CD8-positive, alpha-beta memory T cell (primary cell): ENCODE measurements at places on chromosomes 1 and 21.

- no peak for DNase-seq
Measured at GRCh38 chr1:67847466-67847865, 14.2 kb upstream of the GNG12 start.

DNA sequence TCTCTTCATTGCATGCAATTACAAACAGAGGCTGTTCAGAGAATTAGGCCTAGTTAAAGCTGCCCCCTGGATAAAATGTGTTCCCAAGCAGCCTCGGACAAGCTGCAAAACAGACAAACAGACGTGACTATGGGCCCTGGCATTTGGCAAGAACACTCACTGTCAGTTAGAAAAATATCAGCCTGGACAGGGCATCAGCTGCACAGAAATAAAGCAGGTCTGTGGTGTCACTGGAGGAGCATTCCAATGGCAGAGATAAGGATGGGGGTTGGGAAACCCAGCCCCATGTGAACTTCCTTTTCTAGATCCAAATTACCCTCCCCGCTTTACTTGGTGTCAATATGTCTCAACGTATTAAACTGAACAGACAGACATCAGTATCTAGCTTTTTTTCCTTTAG, 177.1 kb downstream of the GPATCH2 start:
- no peak for DNase-seq

- DNase-seq, result no peak
Measured at GRCh38 chr1:87976316-87976715, 647.6 kb downstream of the LMO4 start.

DNA sequence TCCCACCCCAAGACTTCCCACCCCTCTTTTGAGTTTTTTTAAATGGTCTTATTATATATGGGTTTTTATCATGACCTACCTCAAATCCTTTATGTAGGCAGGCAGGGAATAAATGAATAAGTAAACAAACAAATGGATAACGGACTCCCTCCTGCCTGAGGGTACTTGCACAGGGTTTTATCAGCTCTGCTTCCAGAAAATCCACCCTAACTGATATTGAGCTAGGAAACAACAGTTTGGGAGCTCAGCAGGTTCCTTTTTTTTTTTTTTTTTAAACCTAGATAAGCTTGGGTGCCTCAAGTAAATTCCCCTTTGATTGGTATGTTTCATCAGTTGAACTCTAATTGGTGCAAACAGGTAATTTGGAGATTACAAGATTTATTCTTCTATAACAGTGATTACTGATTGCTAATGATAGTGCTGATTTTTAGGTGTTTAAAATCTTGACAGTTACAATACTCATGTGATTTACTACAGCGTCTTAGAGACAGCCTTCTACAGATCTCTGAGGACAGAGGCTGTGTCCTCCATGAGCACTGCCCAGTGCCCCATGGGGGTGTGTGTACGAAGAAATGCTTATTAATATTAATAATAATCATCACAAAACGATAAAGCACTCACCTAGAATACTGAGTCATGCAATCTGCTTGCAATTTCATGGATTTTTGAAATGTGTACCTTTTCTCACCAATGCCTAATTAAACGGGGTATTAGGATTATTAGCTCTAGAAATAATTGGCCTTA, 347.4 kb downstream of the RRAGC start:
- DNase-seq, result no peak

GRCh38 chr1:112626887-112627286, 7.3 kb downstream of the CAPZA1 start:
- DNase-seq, result no peak

DNA sequence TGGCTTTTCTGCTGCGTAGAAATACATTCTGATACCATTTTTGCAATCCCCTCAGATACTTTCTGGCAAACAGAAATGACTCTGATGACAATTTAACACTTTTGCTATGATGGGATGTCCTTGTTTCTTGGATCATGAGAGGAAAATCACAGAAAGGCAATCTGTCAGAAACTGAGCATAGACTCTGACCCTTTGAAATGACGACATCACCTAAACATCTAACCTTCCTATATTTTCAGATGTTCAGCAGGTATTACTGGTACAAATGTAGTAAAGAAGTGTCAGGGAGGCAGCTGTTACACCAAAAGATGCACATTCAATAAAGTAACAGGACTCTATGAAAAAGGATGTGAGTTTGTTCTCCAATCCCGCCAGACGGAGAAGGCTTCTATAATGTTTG, 13.2 kb downstream of the CLCA1 start:
- no peak for DNase-seq

DNA sequence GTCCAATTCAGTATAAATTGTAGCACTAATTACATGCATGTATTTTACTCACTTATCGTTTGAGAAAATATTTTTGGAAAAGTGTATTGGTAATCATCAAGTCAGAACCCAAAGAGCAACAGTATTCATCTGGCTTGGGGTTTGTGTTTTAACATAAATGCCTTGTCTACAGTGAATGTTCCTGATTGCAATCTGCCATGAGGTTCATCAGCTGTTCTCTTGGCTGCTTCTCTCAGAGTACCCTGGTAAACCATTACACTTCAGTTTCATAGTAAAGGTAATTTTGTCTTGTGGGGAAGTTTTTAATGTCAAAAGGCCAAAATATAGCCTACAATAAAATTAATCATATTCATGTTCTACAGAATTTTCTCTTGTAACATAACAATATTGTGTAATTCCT, 150.3 kb downstream of the IFI44 start:
- DNase-seq, result no peak

DNA sequence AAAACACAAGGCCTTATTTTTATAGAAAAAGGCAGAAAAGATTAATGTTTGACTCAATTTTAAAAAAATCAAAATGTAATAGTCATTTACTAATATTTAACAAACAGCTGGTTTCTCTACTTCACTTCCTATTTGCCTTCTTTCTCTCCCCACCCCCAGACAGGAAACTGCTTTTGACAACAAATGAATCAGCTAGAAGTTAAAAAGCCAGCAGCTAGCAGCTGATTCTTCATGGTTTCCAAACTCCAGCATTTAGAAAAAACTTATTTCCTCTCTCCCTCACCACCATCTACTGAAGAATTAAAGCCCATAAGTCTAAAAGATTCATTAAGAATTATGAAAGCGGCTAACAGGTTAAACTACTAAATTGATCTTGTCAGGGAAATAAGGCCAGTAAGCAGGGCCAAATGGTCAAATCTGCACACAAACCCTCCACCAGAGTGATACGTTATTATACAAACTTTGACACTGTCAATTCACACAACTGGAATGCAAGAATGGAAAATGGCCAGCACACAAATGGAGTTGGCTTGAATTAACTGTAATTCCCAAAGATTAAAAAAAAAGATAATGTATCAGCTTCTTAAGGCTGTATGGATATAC, 4.0 kb downstream of the WDR26 start:
- peak; percentile 60 for DNase-seq

DNA sequence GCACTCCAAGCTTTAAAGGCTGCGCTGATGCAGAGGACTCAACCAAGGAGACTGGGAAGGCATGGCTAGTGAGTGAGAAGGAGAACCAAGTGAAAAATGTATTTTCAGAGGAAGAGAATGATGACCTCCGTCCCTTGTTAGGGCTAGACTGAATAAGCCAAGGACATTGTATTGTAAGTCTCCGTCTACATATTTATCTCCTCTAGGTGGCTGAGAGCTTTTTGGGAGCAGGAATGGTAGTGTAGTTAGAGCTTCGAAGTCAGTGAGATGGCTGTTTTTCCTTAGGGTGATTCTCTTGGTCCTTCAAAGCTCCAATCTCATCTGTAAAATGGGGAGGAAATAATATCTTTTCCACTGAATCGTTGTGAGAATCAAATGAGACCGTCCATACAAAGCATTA, 37.6 kb downstream of the ZBTB40 start:
- no peak for DNase-seq

DNA sequence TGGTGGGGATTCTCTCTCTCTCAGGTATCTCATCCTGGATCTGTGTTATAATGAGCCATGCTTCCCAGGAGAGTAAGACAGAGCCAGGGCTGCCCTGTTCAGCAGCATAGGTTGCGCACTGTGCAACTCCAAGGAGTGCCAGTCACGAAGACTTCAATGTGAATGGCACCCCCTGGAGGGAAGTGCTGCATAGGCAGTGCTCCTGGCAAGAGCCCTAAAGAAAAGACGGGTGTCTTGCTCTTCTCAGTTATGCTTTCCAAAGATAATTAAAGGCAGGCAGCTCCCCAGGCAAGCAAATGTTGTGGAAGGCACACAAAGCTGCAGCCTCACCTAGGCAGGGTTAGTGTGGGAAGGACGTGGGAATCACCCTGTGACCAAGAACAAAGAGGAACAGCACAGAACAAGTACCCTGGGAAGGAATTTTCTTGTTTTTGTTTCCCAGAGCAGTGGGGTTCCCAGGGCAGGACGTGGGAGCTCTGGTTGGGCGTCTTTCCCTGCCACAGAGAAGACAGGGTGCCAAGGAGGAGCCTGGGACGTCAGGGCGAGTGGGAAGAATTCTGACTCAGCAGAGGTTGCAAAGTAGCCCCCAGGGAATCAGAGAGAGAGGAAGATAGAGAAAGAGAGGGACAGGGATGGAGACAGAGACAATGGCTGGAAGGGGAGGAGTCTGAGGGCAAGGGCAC, 120.9 kb downstream of the KCNN3 start:
- DNase-seq, result no peak

DNA sequence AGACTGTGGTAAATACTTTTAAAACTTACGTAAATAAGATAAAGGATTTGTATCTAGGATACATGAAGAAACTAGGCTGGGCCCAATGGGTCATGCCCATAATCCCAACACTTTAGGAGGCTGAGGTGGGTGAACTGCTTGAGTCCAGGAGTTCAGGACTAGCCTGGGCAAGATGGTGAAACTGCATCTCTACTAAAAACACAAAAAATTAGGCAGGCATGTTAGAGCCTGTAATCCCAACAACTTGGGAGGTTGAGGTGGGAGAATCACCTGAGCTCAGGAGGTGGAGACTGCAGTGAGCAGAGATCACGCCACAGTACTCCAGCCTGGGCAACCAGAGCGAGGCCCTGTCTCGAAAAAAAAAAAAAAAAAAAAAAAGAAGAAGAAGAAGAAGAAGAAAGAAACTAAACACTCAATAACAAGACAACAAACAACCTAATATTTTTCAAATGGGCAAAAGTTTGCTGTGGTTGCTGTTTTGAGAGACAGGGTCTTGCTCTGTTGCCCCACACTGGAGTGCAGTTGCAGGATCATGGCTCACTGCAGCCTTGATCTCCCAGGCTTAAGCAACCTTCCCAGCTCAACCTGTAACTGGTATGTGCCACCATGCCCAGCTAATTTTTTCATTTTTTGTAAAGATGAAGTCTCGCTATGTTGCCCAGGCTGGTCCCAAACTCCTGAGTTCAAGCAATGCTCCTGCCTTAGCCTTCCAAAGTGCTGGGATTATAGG, 78.3 kb downstream of the EIF4G3 start:
- no peak for DNase-seq

DNA sequence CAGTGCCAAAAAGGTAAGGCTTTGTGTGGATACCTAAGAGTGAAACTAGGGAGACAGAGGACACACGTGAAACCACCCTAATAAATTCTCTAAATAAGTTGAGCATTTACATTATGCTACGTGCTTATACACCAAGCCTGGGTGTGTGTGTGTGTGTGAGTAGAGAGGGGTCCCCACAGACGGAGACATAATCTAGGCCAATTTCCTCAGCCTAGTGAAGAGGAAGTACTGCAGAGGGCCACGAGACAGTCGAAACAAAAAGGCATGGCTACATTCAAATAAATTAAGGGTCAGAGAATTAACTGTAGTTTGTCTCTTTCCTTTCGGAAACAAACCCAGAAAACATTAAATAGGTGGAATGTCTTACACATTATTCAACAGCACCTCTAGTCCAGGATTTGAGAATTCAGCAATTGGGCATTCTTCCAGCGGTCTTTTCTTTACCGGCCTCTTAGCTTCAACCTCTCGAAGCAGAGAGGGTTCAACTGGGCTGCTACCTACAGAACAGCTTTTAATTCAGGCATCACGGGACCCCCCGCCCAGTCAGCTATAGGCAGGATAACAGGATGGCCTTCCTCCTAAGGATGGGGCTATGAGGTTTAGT, 75.0 kb downstream of the DESI2 start:
- no peak for DNase-seq

GRCh38 chr1:55443175-55443915, 228.2 kb upstream of the USP24 start:
- no peak for DNase-seq

- no peak for DNase-seq
Measured at GRCh38 chr1:246617156-246617555, 50.9 kb downstream of the CNST start.

DNA sequence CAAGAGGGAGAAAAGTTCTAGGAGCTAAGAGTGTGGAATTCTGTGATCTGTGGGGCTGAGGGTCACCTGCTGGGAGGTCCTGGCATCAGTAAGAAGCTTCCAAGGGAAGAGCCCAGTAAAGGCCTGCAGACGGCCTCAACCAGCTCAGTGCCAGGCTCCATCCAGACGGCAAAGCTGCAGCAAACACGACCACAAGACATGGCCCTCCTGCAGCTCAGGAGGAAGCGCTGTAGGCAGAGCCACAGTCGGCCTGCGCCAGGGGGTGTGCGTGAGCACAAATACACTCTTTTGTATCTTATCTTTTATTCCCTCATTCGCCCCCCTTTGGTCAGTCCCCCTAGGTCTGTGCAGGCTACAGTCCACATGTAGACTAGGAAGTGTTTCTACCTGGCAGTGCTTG, 13.4 kb downstream of the C1orf174 start:
- no peak for DNase-seq

DNA sequence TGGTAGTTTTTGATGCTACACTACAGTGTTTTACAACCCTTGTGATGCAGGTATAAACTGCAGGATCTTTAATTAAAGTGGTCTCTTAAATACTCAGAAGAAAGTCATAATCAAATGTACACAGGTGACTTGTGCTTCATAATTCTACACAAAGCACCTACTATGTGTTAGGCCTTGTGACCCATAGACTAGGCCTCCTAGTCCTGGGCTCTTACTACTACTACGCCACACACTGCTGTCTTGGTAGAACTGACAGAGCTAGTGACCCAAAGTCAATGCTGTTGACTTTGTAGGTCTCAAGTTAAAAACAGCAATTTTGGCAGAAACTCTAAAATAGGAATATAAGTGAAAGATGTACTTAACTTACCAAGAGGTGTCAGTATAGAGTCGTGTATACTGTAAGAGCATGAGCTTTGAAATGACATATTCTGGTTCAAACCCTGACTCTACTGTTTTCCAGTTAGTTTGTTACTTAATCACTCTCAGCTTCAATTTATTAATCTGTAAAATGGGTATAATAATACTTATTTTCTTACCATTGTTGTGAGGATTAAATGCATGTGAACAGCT, 48.6 kb upstream of the LMO4 start:
- DNase-seq, result no peak

DNA sequence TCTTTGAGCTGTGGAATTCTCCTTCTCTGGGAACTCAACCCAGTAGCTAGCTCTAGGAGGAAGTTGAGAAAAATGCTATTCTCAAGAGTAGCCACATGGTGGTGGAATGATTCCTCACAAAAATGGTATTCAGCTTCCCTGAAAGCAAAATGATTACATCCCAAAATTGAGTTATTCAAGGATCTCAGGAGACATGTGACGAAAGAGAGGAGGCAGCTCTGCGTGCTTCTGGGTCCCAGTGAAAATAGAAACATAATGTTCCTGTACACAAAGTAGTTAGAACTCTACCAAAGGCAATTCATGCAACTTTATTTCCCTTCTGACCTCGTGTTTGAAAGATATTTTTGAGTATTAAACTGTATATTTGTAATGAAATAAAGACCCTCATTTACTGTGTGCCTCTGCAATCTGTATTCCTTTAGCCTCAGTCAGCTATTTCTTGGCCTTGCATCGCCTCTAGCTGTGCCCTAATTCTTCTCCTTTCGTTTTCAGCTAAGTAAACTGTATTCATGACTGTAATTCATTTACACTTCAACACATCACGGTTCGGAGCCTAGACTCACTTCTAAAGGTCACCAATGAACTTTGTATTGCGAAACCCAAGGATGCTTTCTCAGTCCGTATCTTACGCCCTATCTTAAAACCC, 167.3 kb downstream of the FASLG start:
- no peak for DNase-seq
